ENCODE measurements at places on chromosomes 11 and 22.

- DNase-seq: no peak
These were observed 347.8 kb downstream of the CNTN5 start for GRCh38 chr11:99368583-99368982.

DNA sequence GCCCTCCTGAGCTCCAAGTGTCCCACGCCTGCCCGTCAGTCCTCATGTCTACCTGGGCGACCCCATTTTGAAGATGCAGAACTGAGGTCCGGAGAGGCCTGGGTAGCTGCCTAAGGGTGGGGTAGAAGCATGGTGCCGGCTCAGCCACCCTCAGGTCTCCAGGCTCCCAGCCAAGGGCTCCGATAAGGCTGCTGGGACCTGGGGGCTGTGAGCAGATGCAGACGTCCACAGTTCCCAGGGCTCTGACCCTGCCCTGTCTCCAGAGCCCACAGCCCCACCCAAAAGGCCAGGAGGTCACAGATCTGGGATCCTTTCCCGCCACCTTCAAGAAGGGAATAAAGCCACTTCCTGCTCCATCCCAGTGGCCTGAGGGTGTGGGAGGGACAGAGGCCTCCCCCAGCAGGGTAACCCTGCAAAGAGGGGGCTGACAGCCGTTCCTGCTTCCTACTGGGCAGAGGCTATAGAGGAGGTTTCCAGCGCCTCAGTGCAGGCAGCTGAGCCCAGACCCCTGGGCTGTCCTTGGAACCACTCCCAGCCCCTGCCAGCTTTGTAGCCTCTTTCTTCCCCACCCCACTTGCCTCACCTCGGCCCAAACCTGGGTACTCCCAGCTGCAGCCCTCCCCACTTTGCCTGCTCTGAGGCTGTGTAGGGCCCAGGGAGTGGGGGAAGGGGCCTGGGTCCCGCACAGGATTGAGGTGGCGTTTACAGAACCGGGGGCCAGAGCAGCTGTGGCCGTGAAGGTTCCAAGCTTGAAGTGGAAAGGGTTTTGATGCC lies 85.5 kb downstream of the CDKN1C start:
- no peak for DNase-seq

DNA sequence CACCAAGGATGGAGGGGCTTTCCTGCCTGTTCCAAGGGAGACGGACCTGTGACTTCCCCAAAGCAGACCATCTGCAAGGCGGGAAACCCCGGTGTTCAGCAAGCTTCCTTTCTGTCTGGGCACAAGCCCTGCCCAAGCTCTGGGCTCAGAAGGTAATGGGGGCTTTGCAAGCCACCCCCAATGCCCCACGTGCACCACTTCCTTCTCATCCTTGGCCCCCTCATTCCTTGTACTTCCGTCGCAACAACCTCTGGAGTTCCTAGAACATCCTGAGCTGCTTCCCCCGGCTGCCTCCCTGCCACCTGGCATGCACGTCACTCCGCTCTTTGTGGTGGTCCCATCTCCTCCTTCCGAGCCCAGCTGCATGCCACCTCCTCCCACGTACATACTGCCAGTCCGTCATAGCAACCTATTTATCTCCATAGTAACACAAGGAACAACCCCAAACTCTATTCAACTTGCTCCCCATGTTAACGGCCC lies 3.9 kb downstream of the MYEOV start:
- DNase-seq: no peak

DNA sequence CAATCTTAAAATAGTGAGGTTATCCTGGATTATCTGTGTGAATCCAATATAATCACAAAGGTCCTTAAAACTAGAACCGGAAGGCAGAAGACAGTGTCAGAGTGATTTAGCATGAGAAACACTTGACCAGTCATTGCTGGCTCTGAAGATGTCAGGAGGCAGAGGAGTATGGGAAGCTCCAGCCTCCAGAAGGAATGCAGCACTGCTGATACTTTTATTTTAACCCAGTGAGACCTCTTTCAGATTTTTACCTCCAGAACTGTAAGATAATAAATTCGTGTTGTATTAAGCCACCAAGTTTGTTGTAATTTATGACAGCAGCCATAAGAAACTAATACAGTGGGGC lies 134.4 kb upstream of the ZC3H12C start:
- no peak for DNase-seq

GRCh38 chr22:19599626-19600243 lies 75.5 kb upstream of the CLDN5 start:
- no peak for DNase-seq

- no peak for DNase-seq
These were observed 176.5 kb downstream of the CTTN start for GRCh38 chr11:70574725-70575347.

GRCh38 chr22:39241794-39242594 lies 2.8 kb downstream of the PDGFB start:
- no peak for DNase-seq

GRCh38 chr11:11163236-11163635 lies 189.8 kb downstream of the CSNK2A3 start:
- no peak for DNase-seq

DNA sequence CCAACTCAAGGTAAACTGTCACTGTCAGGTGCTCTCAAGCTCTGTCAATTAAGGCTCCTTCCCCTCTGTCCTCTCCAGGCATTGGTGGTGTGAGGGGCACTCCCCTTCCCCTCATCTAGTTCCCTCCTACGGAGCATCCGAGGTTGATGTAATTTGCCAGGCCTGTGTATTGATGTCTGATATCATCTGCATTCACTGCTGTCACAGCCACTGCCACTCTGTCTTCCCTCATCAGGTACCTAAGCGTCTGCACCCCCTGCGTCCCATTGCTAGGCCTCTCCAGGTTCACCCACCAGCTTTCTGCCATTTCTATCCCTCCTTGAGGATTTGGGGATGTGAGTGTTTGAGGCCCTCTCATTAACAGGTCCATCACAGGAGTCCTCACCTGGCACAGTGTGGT lies 50.0 kb upstream of the SYT13 start:
- no peak for DNase-seq

DNA sequence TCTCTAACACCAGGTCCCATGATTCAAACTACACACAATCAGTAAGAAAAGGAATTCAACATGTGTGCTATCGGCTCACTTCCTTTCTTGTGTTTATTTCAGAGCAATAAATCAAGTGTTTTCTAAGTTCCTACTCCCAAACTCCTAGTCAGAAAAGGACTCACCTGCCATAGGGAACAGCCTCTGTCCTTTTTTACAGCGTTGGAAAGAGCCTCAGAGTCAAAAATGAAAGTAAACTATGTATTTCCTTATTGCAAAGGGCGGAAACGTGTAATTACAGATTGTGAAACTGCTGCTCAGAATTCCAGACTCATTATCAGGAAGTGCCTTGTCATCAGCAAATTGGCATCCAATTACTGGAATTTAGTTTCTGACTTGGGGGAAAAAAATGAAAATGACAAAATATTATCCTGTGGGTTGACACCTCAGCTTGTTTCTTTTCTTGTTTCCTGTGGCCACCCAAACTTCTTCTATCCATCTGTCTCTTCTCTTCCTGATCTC lies at the start of gene CASP4:
CASP4 (minus strand) TSS at position 220 of the 501 bp plus-strand sequence; CDS start at position 171, 49 bp downstream.
- DNase-seq: no peak

DNA sequence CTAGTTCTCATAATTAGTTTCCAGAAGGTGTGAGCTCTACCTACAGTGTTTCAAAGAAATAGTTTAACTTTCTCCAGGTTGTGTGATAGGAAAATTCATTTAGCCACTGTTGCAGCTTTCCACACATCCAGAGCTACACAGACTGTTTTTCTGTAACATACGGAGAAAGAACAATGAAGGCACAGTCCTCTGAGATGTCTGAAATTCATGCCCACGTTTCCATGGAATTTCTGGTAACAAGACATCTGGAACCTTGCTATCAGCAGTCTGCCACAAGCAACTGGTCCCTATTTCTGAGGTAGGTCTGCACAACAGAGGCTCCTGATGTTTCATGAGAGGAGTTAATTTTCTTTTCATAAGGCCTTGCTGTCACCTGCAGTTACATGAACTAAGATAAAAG lies 273.3 kb upstream of the C11orf87 start:
- no peak for DNase-seq

DNA sequence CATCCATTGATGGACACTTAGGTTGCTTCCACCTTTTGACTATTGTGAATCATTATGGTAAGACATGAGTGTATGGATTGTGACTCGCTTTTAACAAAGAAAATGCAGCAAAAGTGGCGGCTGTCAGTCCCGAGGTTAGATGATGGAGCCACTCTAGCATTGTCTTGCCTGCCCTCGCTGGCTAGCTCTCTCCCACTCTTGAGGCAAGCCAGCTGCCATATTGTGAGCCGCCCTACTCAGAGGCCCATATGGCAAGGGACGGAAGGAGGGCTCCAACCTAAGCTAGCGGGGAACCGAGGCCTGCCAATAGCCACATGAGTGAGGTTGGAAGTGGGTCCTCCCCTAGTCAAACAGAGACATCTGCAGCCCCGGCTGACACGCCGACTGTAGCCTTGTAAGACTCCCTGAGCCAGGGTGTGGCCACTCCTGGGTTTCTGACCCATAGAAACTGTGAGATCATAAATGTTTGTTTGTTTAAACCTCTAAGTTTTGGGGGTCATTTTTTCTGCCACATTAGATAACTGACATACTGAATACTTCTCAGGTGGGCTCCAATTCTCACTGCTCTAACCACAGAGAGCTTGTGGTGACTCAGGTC lies 160.2 kb downstream of the LDLRAD3 start:
- DNase-seq: no peak

- no peak for DNase-seq
These were observed 7.6 kb downstream of the ARVCF start for GRCh38 chr22:20009018-20009491.

GRCh38 chr22:35824256-35824655 lies 106.6 kb downstream of the APOL5 start:
- DNase-seq: no peak

GRCh38 chr11:119518746-119519730 lies 96.1 kb upstream of the THY1 start:
- DNase-seq: no peak

- no peak for DNase-seq
These were observed 354.6 kb upstream of the DDI1 start for GRCh38 chr11:103681855-103682254.

DNA sequence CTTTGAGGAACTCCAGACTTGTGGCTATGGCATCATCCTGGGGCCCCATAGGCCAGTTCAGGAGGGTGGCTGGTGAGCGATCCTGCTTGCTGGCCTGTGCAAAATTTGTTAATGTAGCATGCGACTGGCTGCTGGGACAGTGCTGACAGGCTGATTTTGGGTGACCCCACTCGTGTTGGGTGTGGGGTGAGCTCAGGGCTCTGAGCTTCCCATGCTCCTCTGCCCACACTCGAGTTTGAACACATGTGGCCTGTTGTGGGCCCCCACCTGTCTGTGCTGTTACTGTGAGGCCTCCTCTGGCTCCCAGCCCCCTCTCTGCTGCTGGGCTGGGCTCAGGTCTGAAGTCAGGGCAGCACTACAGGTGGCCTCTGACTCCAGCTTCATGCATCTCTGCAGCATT lies 64.4 kb upstream of the MYEOV start:
- DNase-seq: no peak

- DNase-seq: no peak
These were observed 75.3 kb downstream of the SC5D start for GRCh38 chr11:121367844-121368225.

DNA sequence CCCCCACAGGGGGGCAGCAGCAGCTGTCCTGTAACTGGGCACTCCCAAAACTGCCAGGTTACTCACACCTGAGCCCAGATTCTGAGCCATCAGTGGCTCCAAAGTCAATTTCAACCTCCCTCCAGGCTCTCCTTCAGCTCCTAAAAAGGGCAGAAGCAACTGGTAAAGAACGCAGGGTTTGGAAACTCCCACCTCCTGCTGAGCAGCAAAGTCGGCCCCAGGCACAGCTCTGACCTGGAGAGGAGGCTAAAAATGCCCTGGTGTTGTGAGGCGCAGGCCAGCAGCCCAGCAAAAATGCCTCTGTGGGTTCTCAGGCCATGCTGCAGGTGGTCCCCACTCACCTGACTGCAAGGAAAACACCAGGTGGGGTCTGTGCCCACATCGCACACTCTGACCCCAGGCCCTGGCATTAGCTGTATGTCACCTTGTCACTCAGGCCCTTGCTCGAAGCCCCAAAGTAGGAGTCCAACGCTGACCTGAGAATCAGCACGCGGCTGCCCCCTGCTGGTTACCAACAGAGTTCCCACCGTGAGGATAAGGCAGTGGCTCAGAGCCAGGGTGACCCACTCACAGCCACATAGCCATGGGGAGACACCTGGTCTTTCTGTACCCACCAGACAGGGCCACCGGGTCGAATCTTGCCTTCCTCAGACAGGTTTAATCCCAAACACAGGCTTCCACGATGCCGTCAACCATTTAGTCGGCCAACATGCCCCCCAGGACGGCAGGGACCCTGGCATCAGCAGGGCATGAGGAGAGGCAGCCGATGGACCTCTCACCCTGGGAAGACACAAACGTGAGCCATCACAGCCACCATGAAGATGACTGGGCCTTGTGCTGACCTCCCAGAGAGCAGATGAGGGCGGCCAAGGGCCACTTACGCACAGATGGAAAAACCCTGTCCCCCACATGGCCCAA lies 11.1 kb downstream of the POLR3H start:
- peak; percentile 48 for DNase-seq

DNA sequence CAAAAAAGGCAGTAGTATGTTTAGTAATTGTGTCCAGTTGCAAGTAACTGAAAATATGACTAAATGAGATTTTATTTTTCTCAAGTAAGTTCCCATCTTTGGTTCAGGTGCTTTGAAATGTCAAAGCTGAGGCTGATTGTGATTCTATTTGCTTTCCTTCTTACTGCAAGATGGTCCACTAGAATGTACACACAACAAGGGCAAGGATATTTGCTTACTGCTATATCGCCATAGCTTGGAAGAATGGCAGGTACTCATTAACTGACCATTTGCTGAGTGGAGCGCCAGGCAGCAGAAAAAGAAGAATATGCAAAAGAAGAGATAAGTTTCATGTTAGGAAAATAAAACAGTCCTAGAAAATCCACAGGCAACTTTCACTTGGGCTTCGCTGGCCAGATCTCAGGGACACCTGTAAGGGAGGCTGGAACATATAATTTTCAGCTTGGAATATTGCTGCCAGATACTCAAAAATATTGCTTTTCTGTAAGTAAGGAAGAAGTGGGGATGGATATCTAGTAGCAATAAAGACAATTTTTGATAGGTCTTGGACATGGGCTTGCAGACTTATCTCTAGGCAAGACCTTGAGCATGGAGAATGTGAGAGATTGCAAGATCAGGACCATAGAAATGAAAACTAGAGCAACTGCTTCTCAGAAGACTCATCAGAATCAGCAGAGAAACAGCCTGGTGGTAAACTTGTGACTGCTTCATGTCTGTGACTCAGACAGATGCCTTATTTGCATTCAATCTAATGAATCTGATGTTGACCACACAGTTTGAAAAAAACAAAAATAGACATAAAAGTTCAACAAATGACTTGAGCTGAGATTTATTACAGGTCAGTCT lies 44.8 kb upstream of the OR9Q1 start:
- DNase-seq: no peak

GRCh38 chr22:41001722-41002122 lies 50.5 kb downstream of the RBX1 start:
- no peak for DNase-seq
